ENCODE measurements at places on chromosomes 4 and X. TPM values are rescaled to one million over a fixed set of nuclear protein-coding genes. Genes with fewer than 3 reads are reported as not detected.
A peak's percentile ranks its signal among the peaks of the same experiment; 100 is the strongest.

DNA sequence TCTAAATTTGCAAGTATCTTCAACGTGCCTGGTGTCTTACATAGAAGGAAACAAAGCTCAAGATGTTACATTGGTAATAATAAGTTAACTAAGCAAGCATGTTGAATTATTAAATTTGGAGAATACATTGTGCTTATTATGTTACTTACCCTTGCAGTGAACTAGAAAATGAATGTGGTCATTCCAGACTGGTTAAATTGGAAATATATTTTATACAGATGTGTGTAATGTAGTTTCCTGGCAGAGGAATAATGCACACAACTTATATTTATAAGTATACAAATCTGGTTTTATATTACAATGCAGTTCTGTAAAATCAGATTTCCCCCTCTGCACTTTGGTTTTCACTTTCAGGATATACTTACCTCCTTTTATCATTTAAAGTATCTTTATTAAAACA is 159.9 kb upstream of the SLIT2 start:
- DNase-seq: no peak
- H3K4me3 ChIP-seq: no peak overlapping the region
- no peaks in the 10 kb centered on the region for H3K27me3 ChIP-seq
- H3K36me3 ChIP-seq: no peaks in the 10 kb centered on the region

DNA sequence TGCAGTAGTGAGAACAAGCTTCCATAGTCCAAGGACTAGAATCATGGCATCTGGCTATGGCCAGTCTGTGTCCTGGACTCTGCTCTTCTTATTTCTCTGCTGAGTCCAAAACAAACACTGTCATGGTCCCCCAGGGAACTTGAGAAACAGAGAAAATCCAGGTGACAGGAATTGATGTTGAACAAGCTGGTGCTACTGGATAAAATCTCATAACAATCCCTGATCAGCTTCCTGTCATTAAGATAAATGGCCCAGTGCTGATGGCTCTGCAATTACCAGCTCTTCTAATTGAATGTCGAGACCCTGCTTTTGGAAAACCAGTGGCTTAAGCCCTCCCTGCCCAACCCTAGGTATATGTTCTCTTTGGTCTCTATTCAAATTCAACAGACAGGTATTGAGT is 58.8 kb upstream of the ARHGAP36 start:
- no peak overlapping the region for H3K4me3 ChIP-seq
- H3K27me3 ChIP-seq: peaks cover 35% of the 10 kb centered on the region
- no peaks in the 10 kb centered on the region for H3K36me3 ChIP-seq
- DNase-seq: no peak
- no peaks in the 10 kb centered on the region for H3K4me1 ChIP-seq

- H3K4me3 ChIP-seq: no peak overlapping the region
- no peak for DNase-seq
- H3K36me3 ChIP-seq: no peaks in the 10 kb centered on the region
- H3K4me1 ChIP-seq: no peaks in the 10 kb centered on the region
Observed at GRCh38 chr4:1571165-1572009, 112.7 kb downstream of the FAM53A start.

GRCh38 chr4:41610474-41610873 is 72.5 kb downstream of the LIMCH1 start:
- H3K4me3 ChIP-seq: no peak overlapping the region
- no peaks in the 10 kb centered on the region for H3K36me3 ChIP-seq
- peaks cover 9% of the 10 kb centered on the region for H3K4me1 ChIP-seq
- no peak for DNase-seq

FGFR3 gene
- total RNA-seq: 24.8 TPM

DNA sequence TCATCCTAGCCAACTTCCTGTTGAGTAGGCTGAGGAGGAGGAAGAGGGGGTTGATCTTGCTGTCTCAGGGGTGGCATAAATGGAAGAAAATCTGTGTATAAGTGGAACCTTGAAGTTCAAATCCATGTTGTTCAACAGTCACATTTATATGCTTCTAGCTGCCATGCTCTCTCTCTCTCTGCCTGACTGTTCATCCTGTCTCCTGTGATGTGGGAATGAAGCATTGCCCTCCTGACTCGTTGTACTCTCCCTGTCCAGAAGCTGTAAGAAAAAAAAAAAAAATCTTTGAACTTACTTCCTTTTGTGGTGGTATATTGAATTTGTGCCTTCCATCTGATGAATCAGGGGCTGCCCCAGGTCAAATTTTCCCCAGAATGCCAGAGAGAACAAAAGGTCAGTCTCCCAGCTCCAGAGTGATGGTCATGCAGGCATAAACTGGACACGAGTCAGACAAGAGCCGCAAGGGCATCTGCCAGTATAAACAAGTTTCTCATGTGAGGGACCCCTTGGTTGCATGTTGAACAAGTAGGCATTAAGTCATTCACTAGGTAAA is 257.0 kb downstream of the IDS start:
- no peak for DNase-seq
- H3K27me3 ChIP-seq: no peaks in the 10 kb centered on the region
- H3K36me3 ChIP-seq: no peaks in the 10 kb centered on the region
- no peak overlapping the region for H3K27ac ChIP-seq
- H3K4me3 ChIP-seq: no peak overlapping the region
- H3K4me1 ChIP-seq: no peaks in the 10 kb centered on the region

- H3K27me3 ChIP-seq: no peaks in the 10 kb centered on the region
- H3K27ac ChIP-seq: no peak overlapping the region
- no peaks in the 10 kb centered on the region for H3K4me1 ChIP-seq
- no peaks in the 10 kb centered on the region for H3K36me3 ChIP-seq
- peak; percentile 11 for DNase-seq
Observed at GRCh38 chr4:13032936-13033335, 451.2 kb downstream of the RAB28 start.

GRCh38 chrX:119399772-119400101 is 601 bp downstream of the SLC25A43 start:
- H3K36me3 ChIP-seq: no peaks in the 10 kb centered on the region
- no peaks in the 10 kb centered on the region for H3K27me3 ChIP-seq
- H3K27ac ChIP-seq: peak overlapping the region; percentile 94
- H3K4me3 ChIP-seq: peak overlapping the region; percentile 24
- H3K4me1 ChIP-seq: no peaks in the 10 kb centered on the region
- peak; percentile 20 for DNase-seq

- H3K36me3 ChIP-seq: no peaks in the 10 kb centered on the region
- no peak overlapping the region for H3K27ac ChIP-seq
Observed at GRCh38 chr4:36241771-36242170, 2.5 kb downstream of the ARAP2 start.

GRCh38 chrX:96700625-96701024 is 16.0 kb downstream of the DIAPH2 start:
- no peak overlapping the region for H3K27ac ChIP-seq
- no peaks in the 10 kb centered on the region for H3K36me3 ChIP-seq
- DNase-seq: no peak
- H3K4me1 ChIP-seq: no peaks in the 10 kb centered on the region
- H3K27me3 ChIP-seq: peaks cover 4% of the 10 kb centered on the region
- no peak overlapping the region for H3K4me3 ChIP-seq

- H3K4me3 ChIP-seq: no peak overlapping the region
- DNase-seq: no peak
- no peaks in the 10 kb centered on the region for H3K27me3 ChIP-seq
- peaks cover 4% of the 10 kb centered on the region for H3K36me3 ChIP-seq
- H3K4me1 ChIP-seq: peaks cover 1% of the 10 kb centered on the region
Observed at GRCh38 chr4:145635117-145635516, 15.9 kb downstream of the MMAA start.

TRMT2B gene
- 19.3 TPM for total RNA-seq

DNA sequence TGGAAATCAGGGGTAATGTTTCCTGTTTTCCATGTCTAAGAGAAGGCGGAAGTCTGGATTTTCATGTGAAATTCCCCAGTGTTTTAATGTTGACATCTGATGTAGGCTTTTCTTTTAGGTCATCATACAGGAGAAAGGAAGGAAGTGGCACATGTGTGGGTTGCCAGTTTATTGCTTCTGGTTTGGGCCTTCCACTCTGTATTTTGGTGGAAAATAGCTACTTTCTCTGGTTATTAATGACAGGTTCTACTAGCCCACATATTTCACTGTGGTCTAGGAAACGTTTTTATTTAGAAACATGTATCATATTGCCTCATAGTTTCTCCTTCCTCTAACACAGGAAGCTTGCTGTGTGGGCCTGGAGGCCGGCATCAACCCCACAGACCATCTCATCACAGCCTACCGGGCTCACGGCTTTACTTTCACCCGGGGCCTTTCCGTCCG is 7.2 kb downstream of the PDHA1 start:
- H3K27ac ChIP-seq: no peak overlapping the region
- H3K4me1 ChIP-seq: no peaks in the 10 kb centered on the region
- no peak for DNase-seq
- no peaks in the 10 kb centered on the region for H3K27me3 ChIP-seq
- H3K36me3 ChIP-seq: no peaks in the 10 kb centered on the region

- DNase-seq: no peak
- H3K27ac ChIP-seq: no peak overlapping the region
- H3K36me3 ChIP-seq: no peaks in the 10 kb centered on the region
- H3K4me3 ChIP-seq: no peak overlapping the region
- no peaks in the 10 kb centered on the region for H3K4me1 ChIP-seq
Observed at GRCh38 chr4:173243321-173243720, 74.7 kb downstream of the GALNT7 start.

DNA sequence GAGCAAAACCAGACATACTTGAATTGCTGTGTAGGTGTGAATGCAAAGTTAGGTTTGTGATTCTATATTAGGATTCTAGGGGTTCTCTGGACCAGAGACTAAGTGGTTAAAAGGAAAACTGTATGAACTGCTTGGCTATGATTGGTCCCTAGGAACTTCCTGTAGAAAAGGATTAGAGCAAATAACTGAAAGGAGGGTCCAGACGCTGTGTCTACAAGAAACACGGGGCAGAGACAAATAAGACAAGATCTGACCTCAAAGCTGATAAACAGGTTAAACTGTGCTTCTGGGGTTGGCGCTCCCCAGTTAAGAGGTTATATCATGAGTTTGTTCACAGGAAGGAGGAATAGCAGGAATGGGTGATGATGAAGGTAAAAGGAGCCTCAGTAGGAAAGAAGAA is 183.6 kb downstream of the MGST2 start:
- H3K36me3 ChIP-seq: no peaks in the 10 kb centered on the region
- H3K4me1 ChIP-seq: no peaks in the 10 kb centered on the region
- H3K27me3 ChIP-seq: no peaks in the 10 kb centered on the region
- H3K4me3 ChIP-seq: no peak overlapping the region

DNA sequence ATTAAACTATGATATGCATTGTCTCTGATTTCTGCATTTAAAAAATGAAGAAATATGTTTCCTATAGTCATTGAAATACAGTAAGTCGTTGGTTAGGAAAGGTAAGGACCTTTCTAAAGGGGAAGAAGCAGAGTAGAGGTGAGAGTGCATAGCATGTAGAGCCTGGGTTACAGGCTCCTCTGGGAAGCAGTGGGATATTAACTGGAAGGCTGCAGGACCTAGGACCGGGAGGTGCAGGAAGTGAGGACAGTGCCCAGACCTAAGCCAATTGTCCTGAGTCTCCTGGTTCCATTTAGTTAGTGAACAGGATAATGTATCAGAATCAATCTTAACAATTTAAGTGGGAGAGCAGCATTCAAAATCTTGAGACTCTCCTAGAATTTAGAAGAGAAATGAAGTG is 237.1 kb upstream of the NUDT6 start:
- peaks cover 9% of the 10 kb centered on the region for H3K4me1 ChIP-seq
- H3K27ac ChIP-seq: no peak overlapping the region
- no peak overlapping the region for H3K4me3 ChIP-seq
- no peaks in the 10 kb centered on the region for H3K36me3 ChIP-seq

- peak overlapping the region; percentile 21 for H3K27ac ChIP-seq
- no peaks in the 10 kb centered on the region for H3K36me3 ChIP-seq
- DNase-seq: no peak
- H3K4me1 ChIP-seq: no peaks in the 10 kb centered on the region
- H3K4me3 ChIP-seq: no peak overlapping the region
Observed at GRCh38 chr4:142088906-142089305, 452.5 kb downstream of the IL15 start.

DNA sequence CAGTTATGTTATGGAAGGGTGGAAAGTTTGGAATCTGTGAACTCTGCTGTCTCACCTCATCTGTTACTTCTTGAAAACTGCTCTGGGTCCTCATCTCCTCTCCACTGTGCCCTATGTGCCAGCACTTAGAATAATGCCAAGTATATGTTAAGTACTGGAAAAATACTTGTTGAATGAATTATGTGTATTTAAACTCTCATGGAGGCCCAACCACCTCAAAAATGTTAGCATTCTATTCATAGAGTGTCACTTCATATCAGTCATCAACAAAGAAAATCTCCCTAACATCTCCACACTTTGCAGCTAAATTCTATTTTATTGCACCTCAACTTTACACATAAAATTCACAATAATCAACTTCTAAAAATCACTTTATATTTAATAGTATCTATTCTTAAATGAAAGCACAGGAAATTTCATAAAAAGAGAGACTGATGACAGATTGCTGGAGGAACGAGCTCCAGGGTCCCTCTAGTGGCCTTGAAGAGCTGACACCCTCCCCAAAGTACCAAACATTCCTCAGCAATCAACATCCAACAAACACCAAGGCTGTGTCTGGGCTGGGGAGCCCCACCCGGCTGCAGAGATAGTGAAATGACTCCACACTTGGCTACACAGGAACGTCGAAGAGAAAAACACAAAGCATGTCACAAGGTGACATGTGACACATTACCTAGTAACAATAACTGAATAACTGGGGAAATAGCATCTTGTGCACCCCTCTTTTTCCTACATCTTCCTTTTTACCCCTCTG is 45.8 kb downstream of the SLC39A8 start:
- no peaks in the 10 kb centered on the region for H3K27me3 ChIP-seq
- peak; percentile 49 for DNase-seq
- peaks cover 3% of the 10 kb centered on the region for H3K4me1 ChIP-seq
- no peak overlapping the region for H3K4me3 ChIP-seq
- no peak overlapping the region for H3K27ac ChIP-seq
- H3K36me3 ChIP-seq: no peaks in the 10 kb centered on the region

DNA sequence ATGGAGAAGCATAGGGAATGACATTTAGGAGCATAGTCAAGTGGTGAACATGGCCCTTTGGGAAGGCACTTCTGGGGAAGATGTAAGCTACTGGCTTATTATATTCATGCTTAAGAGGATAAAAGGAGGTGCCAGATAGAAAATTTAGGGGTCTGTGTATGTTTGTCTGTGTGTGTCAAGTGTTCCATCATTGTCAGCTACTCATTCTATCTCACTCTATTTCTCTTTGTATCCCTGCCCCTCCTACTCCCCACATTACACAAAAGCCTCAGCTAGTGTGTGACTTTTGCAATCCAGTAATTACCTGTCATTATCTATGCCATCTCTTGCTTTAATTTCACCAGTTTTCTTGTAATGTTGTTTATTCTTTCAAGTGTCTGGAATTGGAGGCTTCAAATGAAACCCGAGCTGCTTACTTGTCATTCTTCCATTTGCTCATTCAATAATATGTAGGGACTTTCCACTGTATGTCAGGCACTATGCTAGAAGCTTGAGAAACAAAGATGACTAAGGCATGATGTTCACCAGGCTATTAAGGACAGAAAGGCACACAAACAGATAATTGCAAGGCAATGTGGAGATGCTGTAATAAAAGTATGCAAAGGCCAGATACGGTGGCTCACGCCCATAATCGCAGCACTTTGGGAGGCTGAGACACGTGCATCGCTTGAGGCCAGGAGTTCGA is 229.8 kb upstream of the TEX13C start:
- DNase-seq: no peak
- H3K27ac ChIP-seq: no peak overlapping the region
- H3K4me3 ChIP-seq: no peak overlapping the region
- no peaks in the 10 kb centered on the region for H3K36me3 ChIP-seq
- no peaks in the 10 kb centered on the region for H3K4me1 ChIP-seq
- H3K27me3 ChIP-seq: no peaks in the 10 kb centered on the region
